ENCODE measurements at places on chromosomes 7 and 10.

DNA sequence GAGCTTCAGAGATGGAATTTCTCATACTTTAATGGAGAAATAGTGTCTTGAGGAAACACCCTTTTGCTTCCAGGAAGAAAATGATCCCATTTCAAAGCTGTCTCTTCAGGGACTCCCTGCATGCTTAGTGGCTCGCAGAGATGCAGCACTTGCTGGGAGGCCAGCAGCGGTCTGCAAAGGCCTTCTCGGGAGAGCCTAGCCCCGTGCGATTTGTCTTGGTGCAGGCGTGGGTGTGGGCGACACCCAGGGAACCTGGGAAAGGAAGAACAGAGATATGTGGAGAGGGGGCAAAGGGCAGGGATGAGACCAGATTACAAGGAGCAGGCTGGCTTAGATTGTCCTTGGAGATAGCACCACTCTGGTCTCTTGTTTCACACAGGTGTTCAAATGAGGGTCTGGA is 352.3 kb upstream of the PODXL start:
- DNase-seq: no peak

- no peak for DNase-seq
Observed at GRCh38 chr7:121276313-121276712, 52.5 kb upstream of the WNT16 start.

DNA sequence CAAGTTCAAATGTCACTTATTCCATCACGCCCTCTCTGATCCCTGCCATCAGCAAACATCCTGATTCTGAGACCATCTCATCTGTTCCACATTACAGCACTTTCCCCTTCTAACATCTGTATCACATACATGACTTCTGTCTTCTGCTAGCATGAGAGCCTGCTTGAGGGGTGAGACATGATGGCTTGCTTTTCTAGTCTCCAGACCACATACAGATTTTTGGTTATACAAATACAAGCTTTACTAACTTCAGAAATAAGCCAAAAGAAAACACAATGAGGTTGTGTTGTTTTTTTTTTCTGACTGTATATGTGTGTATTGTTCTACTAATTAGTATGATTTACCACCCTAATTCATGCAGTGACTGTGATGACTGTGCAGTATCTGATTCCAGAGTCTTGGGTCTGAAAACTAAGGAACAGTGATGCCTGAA is 34.3 kb downstream of the NAPEPLD start:
- no peak for DNase-seq

- no peak for DNase-seq
Observed at GRCh38 chr7:36153571-36154097, 580 bp downstream of the EEPD1 start.

Data from amniotic stem cell (primary cell).